Hematopoietic multipotent progenitor cell treated with erythropoietin and hydrocortisone succinate and interleukin-3 and kit ligand, for 17 days (in vitro differentiated cells): ENCODE measurements at places on chromosomes 4 and X.

DNA sequence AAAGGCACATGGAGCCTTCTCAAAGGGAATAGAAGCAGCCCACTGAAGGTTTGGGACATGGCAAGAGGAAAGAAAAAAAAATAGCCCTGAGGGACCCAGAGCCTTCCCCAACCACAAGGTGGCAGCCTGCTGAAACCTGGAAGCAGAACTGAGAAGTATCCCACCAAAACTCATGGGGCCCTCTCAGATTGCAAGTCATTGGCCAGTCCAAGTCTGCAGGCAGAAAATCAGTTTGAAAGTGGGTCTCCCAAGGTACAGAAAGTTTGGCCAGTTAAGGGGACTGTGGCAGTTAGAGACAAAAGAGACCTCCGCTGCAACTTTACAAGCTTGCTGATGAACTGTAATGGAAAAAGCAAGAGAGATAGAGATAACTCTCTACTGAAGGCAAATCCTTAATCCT lies 155.8 kb downstream of the ANTXR2 start:
- DNase-seq = no peak

DNA sequence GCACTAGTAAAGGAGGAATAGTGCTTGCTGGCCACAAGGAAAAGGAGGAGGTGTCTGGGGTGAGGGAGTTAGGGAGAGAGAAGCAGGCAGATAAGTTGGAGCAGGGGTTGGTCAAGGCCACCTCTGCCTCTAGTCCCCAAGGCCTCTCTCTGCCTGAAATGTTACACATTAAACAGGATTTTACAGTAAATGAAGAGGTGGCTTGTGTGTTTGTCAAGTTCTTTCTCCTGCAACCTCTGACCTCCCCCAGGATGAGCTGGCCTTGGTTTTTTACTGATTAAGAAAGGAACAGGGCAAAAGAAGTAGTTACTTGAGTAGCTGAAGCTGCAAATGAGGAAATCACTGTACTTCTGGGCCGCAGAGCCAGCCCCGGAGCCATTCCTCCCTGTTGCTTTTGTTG lies 2.0 kb downstream of the GJB1 start:
- DNase-seq = no peak

GRCh38 chrX:84144281-84144680 lies 43.7 kb downstream of the RPS6KA6 start:
- DNase-seq = no peak

GRCh38 chrX:38923451-38923969 lies 122.3 kb downstream of the MID1IP1 start:
- DNase-seq = no peak

DNA sequence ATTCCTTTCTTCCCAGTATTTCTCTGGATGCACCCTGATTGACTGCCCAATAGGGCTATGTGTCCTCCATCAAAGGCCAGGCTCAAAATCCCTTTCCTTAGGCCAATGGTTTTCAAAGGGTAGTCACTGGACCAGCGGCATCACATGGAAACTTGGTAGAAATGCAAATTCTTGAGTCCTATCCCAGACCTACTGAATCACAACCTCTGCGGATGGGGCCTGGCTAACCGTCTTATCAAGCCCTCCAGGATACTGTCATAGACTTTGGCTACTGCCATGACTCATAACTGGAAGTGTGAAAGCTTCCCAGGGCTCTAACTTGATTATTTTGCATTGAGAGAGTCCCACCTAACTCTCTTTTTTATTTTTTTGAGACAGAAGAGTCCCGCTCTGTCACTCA lies 71.9 kb upstream of the TFDP3 start:
- DNase-seq = no peak

- no peak for DNase-seq
These were observed 411.2 kb downstream of the MID1IP1 start for GRCh38 chrX:39212456-39212855.

GRCh38 chr4:5719350-5720055 lies 8.5 kb downstream of the EVC start:
- DNase-seq = no peak

GRCh38 chr4:76723924-76724323 lies 174.0 kb downstream of the SOWAHB start:
- DNase-seq = no peak

DNA sequence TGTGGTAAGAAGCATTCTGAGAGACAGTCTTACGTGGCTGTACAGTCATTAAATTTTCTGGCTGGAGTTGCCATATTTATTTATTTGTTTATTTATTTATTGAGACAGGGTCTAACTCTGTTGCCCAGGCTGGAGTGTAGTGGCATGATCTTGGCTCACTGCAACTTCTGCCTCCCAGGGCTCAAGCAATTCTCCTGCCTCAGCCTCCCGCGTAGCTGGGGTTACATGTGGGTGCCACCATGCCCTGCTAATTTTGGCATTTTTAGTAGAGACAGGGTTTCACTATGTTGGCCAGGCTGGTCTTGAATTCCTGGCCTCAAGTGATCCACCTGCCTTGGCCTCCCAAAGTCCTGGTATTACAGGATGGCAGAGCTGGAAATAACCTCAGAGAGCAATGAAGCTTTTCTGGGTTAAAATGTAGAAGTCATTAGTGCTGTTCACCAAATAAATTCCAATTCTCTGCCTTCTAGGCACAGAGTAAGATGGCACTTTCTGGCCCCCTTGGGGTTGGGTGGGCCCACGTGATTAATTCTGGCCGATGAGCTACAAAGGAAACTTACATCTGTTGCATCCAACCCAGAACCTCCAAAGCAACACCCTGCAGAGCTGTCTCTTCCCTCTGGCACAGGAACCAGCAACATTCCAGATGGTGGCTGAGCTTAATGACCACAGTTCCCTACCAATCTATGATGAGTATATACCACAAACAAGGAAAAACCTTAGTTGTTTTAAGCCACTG lies 4.5 kb downstream of the MRFAP1 start:
- no peak for DNase-seq

GRCh38 chr4:42101446-42101975 lies 50.9 kb downstream of the BEND4 start:
- no peak for DNase-seq

DNA sequence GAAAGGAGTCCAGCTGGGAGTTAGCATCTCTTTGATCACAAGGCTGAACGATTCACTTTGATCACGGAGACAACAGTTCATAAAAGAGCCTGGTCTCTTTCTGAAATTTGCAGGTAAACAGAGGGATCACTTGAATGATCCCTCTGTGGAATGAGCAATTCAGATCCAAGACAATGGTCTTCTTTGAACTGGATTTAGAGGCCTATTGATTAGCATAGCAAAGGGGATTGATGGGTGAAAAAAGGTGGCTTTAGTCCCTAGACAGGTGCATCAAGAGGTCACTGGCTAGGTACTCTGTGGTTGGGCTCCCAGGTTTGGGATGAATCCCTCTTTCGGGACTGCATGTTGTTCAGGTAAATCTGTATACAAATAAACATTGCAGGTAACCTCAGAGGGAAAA lies 223.8 kb upstream of the TAPT1 start:
- DNase-seq = no peak

- DNase-seq = no peak
These were observed 79.4 kb downstream of the SYNPO2 start for GRCh38 chr4:118968005-118968404.

GRCh38 chr4:147768113-147768512 lies 36.2 kb downstream of the ARHGAP10 start:
- no peak for DNase-seq

- no peak for DNase-seq
These were observed 46.0 kb upstream of the C1QTNF7 start for GRCh38 chr4:15381806-15382338.

DNA sequence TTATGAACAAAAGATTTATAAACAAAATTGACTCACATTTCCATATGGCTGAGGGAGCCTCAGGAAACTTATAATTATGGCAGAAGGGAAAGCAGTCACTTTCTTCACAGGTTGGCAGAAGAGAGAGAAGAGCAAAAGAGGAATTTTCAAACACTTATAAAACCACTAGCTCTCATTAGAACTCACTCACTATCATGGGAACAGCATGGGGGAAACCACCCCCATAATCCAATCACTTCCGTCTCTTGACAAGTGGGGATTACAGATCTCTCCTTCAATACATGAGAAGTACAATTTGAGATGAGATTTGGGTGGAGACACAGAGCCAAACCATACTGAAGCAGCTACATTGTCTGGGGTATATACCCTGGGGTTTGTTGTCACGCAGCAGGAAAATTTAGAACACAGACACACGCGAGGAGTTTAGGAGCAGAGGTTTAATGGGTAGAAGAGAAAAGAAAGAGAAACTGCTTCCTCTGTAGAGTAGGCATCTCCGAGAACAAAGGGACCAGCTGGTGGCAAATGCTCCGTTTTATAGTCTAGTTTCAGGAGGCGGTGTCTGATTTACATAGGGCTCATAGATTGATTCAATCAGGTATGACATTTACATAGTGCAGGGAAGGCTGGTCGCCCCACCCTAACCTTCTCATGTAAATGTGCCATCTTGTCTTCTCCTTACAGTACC lies 2277.7 kb upstream of the AGA start:
- no peak for DNase-seq

DNA sequence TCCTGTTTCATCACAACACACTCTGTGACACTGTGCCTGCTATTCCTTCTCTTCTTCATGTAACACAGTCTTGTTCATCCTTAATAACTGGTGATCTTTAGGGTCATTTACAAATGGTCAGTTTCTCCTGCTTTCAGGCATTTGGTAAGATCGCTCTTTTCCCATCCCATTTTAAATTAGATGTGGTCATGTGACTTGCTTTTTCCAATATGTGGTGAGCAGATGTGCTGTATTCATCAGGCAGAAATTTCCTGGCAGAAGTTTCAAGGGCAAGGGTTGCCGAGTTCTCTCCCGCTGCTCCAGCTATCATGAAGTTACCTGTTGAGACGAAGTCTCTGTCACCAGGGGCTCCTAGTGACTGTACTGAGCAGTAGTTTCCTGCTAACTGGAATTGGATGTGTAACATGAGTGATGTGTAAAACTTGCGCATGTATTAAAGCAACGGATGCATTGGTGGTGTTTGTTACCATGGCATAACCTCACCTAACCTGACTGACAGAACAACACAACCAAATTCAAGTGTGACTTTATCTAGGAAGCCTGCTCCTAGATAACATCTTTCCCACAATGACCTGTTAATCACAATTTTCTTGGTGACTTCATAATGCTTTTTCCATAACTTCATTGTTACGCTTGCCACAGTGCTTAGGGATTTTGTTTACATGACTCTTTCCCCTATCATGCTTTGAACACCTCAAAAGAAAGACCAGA lies 29.5 kb upstream of the BMPR1B start:
- DNase-seq = no peak

GRCh38 chrX:25968920-25969319 lies 169.2 kb upstream of the MAGEB18 start:
- no peak for DNase-seq

DNA sequence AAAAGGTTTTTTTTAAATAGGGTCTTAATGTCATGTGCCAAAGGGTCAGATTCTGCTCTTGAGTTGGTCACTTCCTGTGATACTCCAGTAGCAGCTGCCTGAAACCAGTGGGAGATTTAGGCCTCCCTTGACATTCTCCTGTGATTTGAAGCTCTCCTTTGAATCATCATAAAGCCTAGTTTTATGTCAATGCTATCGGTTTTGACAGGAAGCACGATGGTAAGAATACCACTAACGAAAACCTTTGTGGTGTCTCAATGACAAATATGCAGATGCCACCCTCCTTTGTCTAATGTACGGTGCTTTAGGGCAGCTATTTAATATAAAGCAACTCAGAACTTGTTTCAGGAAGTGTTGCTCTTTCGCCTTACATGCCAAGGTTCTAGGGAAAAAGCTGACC lies 44.2 kb downstream of the CCNI start:
- no peak for DNase-seq

DNA sequence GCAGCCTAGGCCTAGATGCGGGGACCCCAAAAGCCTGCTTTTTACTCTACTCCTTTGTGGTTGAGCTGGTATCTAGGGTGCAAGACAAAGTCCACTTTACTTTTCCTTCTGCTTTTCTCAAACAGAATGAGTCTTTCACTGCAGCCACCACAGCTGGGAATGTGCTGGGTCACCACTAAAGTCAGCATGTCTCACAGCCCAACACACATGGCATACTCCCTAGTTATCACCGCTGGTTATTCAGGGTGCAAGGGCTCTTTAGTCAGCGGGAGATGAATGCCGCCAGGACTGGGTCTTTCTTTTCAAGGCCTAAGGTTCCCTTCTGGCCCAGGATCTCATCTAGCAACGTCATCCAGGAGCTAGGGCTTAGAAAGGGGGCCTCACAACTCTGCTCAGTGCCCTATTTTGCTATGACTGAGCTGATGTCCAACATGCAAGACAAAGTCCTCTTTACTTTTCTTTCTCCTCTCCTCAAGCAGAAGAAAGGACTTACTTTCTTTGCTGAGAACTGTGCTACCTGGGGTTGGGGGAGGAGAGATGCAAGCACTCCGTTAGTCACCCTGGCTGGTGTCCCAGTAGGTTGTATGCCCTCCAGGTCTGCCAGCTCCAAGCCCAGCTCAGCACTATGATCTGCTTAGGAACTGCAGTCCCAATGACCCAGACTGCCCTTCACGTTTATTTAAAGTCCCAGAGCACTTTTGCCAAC lies 22.9 kb upstream of the STPG2 start:
- no peak for DNase-seq

DNA sequence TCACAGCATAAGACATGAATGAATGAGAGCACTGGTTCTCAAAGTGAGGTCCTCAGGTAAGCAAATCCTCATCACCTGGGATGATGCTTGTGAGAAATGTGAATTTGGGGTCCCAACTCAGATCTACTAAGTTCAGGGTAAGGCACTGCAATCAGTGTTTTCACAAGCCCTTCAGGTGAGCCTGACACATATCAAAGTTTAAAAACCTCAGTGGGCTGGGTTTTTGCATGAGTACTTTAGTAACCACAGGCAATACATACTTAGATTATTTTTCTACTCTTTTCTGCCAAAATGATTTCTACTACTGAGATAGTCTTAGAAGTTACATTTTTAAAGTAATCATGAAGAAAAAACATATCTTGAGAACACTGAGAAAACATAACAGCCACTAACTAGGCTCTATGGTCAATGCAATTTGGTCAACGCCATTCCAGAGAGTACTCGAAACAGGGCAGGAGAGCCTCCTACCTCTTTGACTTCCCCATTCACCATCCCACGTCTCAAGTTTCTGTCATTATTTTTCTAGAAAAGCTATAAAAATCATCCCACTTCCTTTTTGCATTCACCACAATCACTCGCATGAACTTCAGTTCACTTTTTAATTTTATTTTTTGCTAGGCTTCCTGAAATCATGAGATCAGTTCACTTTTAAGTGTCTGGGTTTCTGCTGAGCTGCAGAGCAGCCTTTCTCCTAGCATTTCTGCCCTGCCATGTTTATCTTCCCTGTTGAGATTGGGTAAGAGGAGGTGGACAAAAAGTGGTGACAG lies 73.8 kb downstream of the MFAP3L start:
- no peak for DNase-seq
